ENCODE measurements at places on chromosomes 11 and 22. TPM values are rescaled to one million over a fixed set of nuclear protein-coding genes. Genes with fewer than 3 reads are reported as not detected.

- peak; percentile 32 for DNase-seq
These were observed 543.7 kb upstream of the RAG2 start for GRCh38 chr11:37141707-37142106.

DNA sequence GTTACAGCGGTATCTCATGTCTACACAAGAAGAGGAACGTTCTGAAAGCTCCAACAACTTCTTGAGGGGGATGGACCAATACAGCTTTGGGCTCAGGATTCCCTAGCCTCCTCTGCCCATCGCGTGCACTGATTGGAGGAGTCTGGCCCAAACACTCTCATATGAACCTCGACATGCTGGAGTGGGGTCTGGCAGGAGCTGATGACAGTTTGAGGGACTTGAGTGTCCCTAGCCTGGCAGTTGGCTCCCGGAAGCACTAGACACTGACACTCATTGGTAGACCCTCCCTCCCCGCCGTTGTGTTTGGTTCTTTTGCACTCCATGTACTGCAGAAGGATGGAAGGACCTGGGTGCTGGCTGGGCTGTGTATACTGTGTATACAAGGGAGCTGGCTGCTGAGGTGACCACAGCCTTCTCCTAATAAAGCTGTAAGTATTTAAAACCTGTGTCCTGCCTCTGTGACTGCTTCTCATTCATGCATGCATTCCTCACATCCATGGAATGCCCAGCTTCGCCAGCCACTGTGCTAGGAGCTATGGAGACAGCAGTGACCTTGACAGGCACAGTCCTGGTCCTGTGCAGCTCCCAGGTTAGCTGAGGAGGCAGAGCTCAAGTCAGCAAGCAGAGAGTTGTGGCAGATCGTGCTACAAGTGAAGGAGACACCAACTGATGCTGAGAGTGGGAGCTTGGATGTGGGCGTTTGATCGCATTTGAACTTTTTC lies 27.9 kb downstream of the ADAMTS15 start:
- DNase-seq = no peak

Gene SULT4A1
- total RNA-seq = 2.0 TPM

Gene SYT7
- total RNA-seq = 0.69 TPM

Gene SELENOH
- total RNA-seq = 171 TPM

Gene OR4A16
- total RNA-seq = not detected

All from SK-MEL-5 (cell line).